IMR-90 (cell line): ENCODE measurements at places on chromosomes 12 and 14. TPM values are rescaled to one million over a fixed set of nuclear protein-coding genes. Genes with fewer than 3 reads are reported as not detected.
A peak's percentile ranks its signal among the peaks of the same experiment; 100 is the strongest.

- no peak for DNase-seq
- no peaks in the 10 kb centered on the region for H3K36me3 ChIP-seq
- no peak overlapping the region for H3K4me3 ChIP-seq
- H3K27ac ChIP-seq, result no peak overlapping the region
- peaks cover 12% of the 10 kb centered on the region for H3K27me3 ChIP-seq
These were observed 16.7 kb downstream of the SLC7A7 start for GRCh38 chr14:22798528-22798927.

TAS2R42 gene
- total RNA-seq, result not detected in 2 replicates

DNA sequence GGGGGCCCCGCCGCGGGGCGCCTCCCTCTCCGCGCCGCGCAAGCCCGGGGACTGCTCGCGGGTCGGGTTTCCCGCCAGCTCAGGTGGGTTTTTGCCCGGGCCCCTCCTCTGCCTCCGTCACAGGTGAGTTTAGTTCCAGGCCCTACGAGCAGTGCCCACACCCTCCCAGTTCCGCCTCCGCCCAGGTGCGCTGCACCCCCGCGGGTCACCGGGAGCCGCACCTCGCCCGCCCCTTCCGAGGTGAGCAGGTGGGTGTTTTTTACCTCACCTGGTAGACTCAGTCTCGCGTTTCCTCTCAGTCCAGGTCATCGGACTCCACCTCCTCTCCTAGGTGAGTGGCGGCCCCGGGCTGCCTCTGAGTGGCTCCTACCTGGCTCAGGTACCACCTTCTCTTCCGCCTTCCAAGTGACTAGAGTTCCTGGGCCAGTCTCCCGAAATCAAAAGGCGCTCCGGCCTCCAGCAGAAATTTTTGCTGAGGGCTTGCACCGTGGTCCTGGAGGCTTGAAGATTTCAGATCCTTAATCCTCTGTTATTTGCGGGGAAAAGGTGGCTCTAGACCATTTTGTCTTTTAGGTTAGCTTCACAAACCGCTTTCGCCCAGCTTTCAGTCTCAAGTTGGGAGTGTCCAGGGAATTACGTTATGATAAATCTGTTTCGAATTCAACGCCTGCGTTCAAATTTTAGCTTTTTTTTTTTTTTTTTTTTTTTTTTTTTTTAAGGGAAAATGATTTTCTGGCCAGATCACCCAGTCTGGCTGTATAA lies at the start of gene TMEM30B:
TMEM30B (minus strand) TSS at position 153 of the 762 bp plus-strand sequence. CDS start 191 bp downstream, outside the sequence.
- no peak within 1 kb of the TSS for H3K27ac ChIP-seq
- peak within 1 kb of the TSS; percentile 22 for H3K4me3 ChIP-seq
- no peaks in the 10 kb centered on the region for H3K4me1 ChIP-seq
- no peaks in the 10 kb centered on the region for H3K36me3 ChIP-seq
- H3K27me3 ChIP-seq, result peaks cover 25% of the 10 kb centered on the region

RARG gene
- 7.5 and 7.9 TPM in 2 replicates for total RNA-seq

DNA sequence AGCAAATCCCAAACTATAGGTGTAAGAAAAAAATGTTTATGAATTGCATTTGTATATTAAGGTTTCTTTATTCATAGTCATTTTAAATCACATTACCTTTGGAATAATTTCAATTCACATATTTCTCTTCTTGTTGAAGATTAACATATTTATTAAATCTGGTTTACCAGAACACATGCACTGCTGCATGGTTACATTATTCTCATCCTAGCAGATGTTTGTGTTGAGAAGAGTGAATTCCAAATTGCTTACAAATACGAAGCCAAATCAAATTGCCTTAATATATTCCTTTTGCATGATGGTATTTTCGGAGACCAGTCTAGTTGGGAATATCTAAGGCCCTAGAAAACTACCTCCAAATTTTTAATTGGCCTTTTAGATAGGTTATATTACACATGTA lies 130.6 kb downstream of the PLEKHA5 start:
- no peak for DNase-seq
- no peaks in the 10 kb centered on the region for H3K27me3 ChIP-seq
- H3K4me3 ChIP-seq, result no peak overlapping the region
- no peaks in the 10 kb centered on the region for H3K4me1 ChIP-seq
- H3K36me3 ChIP-seq, result peaks cover 5% of the 10 kb centered on the region

DNA sequence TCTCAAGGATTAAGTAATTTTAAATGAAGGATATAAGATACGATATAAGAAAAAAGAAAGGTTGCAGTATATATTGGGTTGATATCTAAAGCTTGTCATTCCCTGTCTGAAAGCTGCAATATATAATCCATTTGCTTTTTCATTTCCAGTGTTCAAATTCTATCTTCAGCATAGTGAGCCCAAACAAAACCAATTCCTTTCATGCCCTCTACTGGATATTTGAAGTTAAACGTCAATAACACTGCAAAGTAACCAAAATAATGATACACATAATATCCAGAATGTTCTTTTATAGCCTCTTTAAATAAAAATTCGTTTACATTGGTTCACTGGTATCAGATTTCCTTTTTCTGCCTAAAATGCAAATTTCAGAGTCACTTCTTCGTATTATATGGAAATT lies 64.5 kb upstream of the DAAM1 start:
- peak; percentile 49 for DNase-seq
- H3K4me3 ChIP-seq, result no peak overlapping the region
- no peak overlapping the region for H3K27ac ChIP-seq
- no peaks in the 10 kb centered on the region; the same call in 1 of the 2 replicates for H3K4me1 ChIP-seq

DNA sequence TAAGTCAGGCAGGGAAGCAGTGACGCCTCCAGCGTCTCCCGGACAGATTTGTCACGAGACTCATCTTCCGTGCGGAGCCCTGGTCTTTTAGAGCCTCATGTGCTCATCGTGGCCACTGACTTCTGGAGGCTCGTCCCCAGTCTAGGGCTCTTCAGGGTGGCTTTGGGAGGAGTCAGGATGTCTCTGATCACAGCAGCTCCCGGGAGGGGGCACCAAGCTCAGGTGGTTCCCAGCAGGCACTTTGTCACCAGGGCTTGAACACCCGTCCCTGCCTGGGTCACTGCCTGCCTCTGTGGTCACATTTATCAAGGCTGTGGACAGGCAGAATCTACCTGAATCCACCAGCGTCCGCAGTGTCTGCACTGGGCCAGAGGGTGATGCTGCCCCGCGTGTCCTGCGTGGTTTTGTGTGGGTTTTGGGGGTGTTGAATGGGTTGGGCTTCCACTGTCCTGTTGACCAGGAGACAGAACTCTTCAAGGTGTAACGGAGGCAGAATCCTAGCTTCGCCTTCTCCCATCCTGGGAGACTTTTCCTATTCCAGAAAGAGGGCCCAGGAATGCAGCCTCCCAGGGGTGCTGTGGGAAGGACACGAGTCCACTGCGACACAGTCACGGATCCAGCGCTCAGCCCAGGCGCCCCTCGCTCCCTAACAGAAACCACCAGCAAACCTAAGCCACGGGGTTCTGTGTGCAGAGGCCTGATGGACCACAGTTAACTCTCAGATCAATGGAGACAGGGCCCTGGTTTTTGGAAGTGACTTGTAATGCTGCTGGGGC lies 132.3 kb downstream of the ADGRD1 start:
- no peak overlapping the region for H3K27ac ChIP-seq
- no peak for DNase-seq
- no peaks in the 10 kb centered on the region for H3K4me1 ChIP-seq
- no peak overlapping the region for H3K4me3 ChIP-seq
- H3K36me3 ChIP-seq, result no peaks in the 10 kb centered on the region
- H3K27me3 ChIP-seq, result no peaks in the 10 kb centered on the region

GRCh38 chr12:124623344-124624035 lies 56.1 kb upstream of the NCOR2 start:
- H3K27me3 ChIP-seq, result no peaks in the 10 kb centered on the region
- H3K36me3 ChIP-seq, result no peaks in the 10 kb centered on the region
- H3K4me1 ChIP-seq, result peaks cover 16% of the 10 kb centered on the region
- no peak overlapping the region for H3K4me3 ChIP-seq
- no peak overlapping the region for H3K27ac ChIP-seq
- no peak for DNase-seq

HNF1A gene
- total RNA-seq, result under 0.01 TPM in 1 of 2 replicates, not detected in the other

LYZ gene
- total RNA-seq, result not detected in 2 replicates

GRCh38 chr12:123998991-123999359 lies 26.0 kb downstream of the ZNF664 start:
- peak; percentile 80 for DNase-seq
- H3K27ac ChIP-seq, result no peak overlapping the region
- H3K27me3 ChIP-seq, result no peaks in the 10 kb centered on the region
- H3K4me1 ChIP-seq, result peaks cover 32% of the 10 kb centered on the region
- no peak overlapping the region for H3K4me3 ChIP-seq
- H3K36me3 ChIP-seq, result peaks cover 4% of the 10 kb centered on the region; the same call in 1 of the 2 replicates

CCDC175 gene
- not detected in 2 replicates for total RNA-seq

GRCh38 chr14:99234355-99234754 lies 37.6 kb downstream of the BCL11B start:
- no peak overlapping the region for H3K27ac ChIP-seq
- H3K4me3 ChIP-seq, result no peak overlapping the region
- no peaks in the 10 kb centered on the region for H3K27me3 ChIP-seq
- DNase-seq, result no peak

KRT71 gene
- not detected in 2 replicates for total RNA-seq

DNA sequence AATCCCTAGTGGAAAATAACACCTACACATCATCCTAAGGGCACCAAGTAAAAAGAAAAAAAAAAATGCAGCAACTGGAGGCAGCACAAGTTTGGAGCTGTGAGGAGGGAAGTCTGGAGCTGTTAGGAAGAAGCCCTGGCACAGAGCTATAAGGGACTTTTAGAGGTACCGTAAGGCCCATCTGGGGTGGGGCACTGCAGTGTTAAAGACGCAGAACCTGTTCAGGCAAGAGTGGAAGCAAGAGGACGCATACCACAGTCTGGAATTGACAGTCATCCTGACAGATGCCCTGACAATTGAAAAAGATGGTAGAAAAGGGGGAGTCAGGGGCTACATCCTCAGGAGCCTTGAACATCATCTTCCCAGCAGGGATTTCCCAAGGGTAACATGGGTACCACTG lies 195.9 kb upstream of the PLEKHG7 start:
- H3K27ac ChIP-seq, result peak overlapping the region; percentile 7; the same call in 1 of the 2 replicates
- no peak for DNase-seq
- no peak overlapping the region for H3K4me3 ChIP-seq
- H3K4me1 ChIP-seq, result peaks cover 22% of the 10 kb centered on the region
- no peaks in the 10 kb centered on the region for H3K36me3 ChIP-seq

DNA sequence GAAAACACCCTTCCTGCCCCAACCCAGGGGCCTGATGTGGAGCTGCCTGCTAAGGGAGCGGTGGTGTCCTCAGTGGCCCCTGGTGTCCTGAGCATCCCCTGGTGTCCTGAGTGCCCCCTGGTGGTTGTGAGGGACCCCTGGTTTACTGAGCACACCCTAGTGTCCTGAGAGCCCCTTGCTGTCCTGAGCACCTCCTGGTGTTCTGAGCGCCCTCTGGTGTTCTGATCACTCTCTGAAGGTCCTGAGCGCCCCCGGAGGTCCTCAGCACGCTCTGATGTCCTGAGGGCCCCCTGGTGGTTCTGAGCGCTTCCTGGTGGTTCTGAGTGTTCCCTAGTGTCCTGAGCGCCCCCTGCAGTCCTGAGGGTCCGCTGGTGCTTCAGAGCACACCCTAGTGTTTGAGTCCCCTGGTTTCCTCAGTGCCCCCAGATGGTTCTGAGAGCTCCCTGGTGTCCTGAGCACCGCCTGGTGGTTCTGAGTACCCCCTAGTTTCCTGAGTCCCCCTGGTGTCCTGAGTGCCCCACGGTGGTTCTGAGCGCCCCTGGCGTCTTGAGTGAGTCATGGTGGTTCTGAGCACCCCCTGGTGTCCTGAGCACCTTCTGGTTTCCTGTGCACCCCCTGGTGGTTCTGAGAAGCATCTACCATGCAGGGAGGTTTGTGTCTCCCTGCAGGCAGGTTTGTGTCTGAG lies 1004.2 kb downstream of the TMEM121 start:
- DNase-seq, result no peak
- no peak overlapping the region for H3K27ac ChIP-seq
- H3K4me3 ChIP-seq, result no peak overlapping the region
- no peaks in the 10 kb centered on the region for H3K27me3 ChIP-seq
- no peaks in the 10 kb centered on the region for H3K4me1 ChIP-seq
- H3K36me3 ChIP-seq, result no peaks in the 10 kb centered on the region

- no peaks in the 10 kb centered on the region for H3K27me3 ChIP-seq
- no peak overlapping the region for H3K27ac ChIP-seq
- no peaks in the 10 kb centered on the region for H3K36me3 ChIP-seq
- H3K4me3 ChIP-seq, result no peak overlapping the region
- DNase-seq, result no peak
- peaks cover 26% of the 10 kb centered on the region for H3K4me1 ChIP-seq
These were observed 274.0 kb downstream of the DPF3 start for GRCh38 chr14:72619881-72620280.

TTC6 gene
- total RNA-seq, result under 0.01 TPM in 2 replicates

EPYC gene
- not detected in 2 replicates for total RNA-seq

DNA sequence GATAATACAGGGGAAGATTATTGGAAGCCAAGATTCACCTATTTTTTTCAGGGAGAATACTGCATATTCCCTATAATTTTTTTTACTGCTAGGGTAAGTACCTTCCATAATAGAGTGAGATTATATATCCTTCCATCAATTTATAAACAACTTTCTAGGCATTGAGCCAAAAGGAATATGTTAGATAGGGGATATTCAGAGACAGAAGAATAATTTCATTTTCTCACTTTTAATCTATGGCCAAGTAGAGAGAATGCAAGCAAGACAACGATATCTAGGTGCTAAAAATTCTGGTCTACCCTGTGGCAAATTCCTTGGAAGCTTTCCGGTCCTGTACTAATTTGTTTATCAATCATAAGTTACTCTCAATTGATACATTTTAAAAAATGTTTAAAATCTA lies 69.7 kb upstream of the STAC3 start:
- H3K36me3 ChIP-seq, result no peaks in the 10 kb centered on the region
- H3K27ac ChIP-seq, result no peak overlapping the region
- 0 out of 2 replicates have a peak, but pooled peaks cover 2% of the 10 kb centered on the region for H3K4me1 ChIP-seq
- H3K27me3 ChIP-seq, result no peaks in the 10 kb centered on the region
- DNase-seq, result peak; percentile 17
- H3K4me3 ChIP-seq, result no peak overlapping the region

DNA sequence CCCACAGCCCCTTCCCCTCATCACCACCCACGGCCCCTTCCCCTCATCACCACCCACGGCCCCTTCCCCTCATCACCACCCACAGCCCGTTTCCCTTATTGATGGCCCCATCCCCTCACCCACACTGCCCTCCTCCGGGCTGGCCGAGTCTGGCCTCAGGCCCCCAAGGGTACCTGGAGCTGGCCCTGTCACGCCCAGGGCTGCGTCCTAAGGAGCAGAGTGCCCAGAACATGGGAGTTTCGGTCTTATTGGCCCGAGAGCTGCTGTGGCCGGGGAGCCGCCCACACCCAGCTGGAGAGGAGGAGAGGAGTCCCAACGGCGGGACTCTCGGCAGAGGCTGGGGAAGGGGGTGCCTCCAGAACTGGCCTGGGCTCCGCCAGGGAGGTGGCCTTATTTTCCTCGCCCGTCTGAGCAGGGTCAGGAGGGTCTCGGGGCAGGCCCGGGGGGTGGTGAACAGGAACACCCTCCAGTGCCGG lies 182.3 kb downstream of the KIF26A start:
- no peak for DNase-seq
- no peaks in the 10 kb centered on the region for H3K27me3 ChIP-seq
- H3K36me3 ChIP-seq, result no peaks in the 10 kb centered on the region
- H3K27ac ChIP-seq, result no peak overlapping the region

DNA sequence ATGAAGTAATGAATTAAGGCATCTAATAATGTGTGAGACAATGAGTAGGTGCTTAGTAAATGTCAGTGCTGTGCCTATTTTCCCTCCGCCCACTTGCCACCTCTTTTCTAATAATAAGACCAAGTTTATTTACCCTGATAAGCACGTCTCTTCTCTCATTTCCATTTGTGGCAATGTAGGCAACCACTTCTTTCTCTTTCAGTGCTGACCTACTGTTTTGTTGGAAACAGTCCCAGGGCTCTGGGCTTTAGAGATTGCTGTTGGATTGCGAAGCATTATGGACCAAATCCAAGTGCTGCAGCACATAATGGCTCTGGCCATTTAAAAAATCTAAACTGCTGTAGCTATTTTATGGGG lies 141.3 kb upstream of the PLEKHG7 start:
- no peak overlapping the region for H3K27ac ChIP-seq
- peaks cover 5% of the 10 kb centered on the region for H3K4me1 ChIP-seq
- no peaks in the 10 kb centered on the region for H3K36me3 ChIP-seq
- H3K27me3 ChIP-seq, result no peaks in the 10 kb centered on the region
- DNase-seq, result peak; percentile 91
